ENCODE measurements at places on chromosomes 5 and 9. TPM values are rescaled to one million over a fixed set of nuclear protein-coding genes. Genes with fewer than 3 reads are reported as not detected.

DNA sequence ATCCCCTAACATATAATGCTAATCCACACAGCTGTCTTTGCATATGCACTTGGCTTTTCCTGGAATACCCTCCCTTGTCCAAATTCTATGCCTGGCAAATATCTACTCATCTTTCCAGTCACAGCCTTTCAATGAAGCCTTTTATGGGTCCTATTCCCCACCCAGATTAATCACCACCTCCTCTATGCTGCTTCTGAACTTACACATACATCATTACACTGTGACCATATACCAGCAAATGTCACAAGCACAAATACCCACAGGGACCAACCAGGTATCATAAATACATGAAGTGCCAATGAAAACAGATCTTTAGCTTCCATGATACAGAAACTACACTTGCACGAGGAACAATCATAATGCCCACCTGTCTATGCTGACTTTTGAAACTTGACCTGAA, 22.3 kb downstream of the LPAR1 start:
- no peak for DNase-seq

- DNase-seq, result no peak
Observed at GRCh38 chr9:19284729-19285128, 54.2 kb downstream of the DENND4C start.

GRCh38 chr5:170223906-170224305, 8.9 kb upstream of the C5orf58 start:
- DNase-seq, result no peak

- DNase-seq, result no peak
Observed at GRCh38 chr9:93080406-93080805, 15.6 kb upstream of the CARD19 start.

GRCh38 chr5:123598028-123598689, 86.2 kb downstream of the CSNK1G3 start:
- DNase-seq, result no peak

DNA sequence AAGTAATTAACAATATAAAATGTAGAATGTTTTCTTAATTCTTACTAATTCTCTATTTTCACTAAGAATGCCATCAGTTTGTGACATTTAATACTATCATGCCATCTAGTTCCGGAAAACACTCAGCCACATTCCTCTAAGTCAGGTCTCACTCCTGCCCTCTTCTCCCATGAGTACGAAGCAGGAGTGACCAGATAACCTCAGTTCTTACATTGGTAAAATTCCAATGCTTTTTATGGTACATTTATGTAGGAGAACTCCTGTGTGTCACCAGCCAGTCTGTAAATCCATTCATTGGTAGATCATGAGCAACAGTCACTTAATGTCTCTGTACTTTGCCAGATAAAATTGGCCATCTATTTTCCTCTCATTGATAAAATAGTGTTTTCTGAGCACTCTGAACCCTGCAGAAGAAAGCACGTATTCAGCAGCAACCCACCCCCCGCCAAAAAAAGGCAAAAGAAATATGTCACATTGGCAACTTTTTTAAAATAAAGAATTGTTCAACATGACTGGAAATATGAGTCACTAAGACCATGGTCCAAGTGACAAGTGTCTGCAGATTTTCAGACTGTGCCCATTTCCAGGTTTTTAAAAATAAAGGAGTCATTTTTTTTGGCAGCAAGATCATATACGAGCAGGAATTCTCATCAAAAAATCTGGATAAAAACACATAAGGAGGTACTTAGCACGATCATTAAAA, 11.8 kb downstream of the GLIS3 start:
- DNase-seq, result no peak

DNA sequence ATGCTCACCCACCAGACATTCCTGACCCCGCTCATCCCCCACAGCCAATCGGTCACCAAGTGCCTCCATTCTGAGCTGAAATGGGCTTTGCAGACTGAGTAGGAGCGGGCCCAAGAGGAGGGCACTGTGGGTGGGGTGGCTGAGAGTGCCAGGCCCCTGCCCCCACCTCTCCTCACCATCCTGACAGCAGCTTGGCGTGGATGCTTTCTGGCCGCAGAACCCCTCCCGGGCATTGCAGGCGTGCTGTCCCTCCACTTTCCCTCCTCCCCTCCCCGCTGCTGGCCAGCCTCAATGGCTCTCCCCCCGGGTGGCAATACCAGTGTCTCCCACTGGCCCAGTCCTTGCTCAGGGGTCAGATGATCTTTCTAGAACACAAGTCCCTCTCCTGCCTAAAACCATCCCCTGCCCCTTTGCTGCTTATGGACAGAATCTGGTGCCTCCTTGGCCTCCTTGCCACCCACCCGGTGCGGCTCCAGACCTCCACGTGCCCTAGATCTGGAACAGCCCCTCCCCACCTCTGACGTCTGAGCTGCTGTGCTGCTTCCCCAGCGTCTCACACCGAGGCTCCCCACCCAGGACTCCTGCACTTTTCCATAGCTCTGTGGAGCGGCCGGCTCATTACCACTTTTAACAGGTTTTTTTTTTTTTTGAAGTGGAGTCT, 6.1 kb downstream of the FLT4 start:
- no peak for DNase-seq

- DNase-seq, result no peak
Observed at GRCh38 chr9:33453286-33453860, 6.0 kb upstream of the AQP3 start.

DNA sequence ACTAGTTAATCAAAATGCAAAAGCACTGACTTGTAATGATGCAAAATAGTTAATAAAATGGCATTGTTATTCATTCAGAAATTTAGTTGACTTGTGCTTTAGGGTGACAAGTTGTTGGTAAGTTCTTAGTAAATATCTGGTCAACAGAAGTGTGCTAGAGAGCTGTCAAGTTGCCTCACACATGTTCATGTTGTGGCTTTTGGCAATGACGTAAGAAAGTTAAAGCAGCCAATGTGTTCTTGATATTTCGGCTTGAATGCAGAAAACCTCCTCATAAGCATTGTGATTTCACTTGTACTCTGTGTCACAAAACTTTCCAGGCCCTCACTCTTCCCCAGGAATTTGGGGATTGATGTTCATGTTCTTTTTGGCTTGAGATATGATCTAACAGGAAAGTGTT, 626.7 kb downstream of the PRR16 start:
- no peak for DNase-seq

DNA sequence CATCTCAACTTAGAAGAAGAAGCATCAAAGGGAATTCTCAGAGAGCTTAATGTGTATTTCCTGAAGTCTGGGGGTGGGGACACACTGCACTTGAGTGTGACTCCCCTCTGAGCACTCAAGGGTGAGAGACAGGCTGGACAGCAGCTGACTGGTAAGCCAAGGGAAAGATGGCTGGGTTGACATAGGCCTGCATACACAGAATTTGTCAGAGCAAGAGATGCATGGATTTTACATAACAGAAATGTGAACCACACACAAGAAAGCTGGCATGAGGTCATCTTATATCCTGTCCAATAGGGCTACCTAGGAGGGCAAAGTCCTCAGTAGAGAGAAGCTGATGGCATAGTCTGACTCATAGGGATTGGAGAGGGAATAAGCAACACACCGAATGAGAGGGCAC, 114.3 kb upstream of the EPB41L4A start:
- no peak for DNase-seq

- no peak for DNase-seq
Observed at GRCh38 chr9:104836235-104836634, 72.3 kb downstream of the NIPSNAP3B start.

DNA sequence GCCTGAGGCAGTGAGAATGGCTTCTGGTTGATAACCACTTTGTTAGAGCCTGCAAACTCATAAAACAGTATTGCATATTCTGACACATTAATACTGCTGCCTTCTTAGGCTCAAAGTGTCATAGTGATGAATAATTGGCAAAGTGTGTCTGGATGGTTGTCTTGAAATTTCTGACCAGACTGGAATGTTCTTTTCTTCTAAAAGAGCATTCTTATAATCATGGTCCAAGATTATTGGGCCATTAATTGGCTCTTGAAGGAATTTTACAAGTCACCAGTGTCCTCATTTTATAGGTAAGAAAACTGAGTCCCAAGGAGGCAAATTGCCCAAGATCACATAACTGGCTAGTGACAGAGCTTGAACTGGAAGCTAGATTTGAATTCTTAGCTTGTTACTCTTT, 111.7 kb downstream of the PCSK1 start:
- DNase-seq, result no peak

DNA sequence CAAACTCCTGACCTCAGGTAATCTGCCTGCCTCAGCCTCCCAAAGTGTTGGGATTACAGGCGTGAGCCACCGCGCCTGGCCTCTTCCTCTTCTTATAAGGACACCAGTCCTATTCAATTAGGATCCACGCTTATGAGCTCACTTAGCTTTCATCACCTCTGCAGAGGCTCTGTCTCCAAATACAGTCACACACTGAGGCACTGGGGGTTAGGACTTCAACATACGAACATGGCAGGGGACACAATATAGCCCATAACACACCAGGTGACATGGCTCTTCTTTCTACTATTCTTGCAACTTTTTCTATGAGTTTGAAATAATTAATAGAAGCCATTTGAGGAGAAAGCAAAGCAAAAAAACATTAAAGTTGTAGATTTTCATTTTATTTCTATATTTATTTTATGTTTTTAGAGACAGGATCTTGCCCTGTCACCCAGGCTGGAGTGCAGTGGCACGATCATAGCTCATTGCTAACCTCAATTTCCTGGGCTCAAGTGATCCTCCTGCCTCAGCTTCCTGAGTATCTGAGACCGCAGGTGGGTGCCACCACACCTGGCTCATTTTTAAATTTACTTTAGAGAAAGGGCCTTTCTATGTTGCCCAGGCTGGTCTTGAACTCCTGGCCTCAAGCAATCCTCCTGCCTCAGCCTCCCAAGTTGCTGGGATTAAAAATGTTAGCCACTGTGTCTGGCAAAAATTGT, 6.0 kb upstream of the PRRT1B start:
- no peak for DNase-seq

GRCh38 chr5:98341038-98342032, 432.1 kb upstream of the RGMB start:
- DNase-seq, result no peak

DNA sequence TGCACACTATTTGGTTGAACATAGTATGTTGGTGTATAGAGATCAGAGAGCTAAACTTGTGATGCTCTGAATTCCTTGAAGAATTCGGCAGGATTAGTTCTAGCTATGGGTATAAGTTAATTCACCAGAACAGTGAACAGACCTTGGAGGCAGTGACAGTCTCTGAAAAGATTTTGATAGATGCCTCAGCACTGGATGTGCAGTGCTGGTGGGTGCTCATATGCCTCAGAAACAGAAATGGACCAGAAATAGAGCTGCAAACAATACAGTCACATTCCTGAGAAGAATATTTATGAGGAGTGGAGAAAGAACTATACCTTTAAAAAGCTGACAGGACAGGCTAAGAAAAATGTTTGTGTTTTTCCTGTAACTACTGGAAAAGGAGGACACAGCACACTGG, 747.7 kb downstream of the KCTD16 start:
- no peak for DNase-seq

DNA sequence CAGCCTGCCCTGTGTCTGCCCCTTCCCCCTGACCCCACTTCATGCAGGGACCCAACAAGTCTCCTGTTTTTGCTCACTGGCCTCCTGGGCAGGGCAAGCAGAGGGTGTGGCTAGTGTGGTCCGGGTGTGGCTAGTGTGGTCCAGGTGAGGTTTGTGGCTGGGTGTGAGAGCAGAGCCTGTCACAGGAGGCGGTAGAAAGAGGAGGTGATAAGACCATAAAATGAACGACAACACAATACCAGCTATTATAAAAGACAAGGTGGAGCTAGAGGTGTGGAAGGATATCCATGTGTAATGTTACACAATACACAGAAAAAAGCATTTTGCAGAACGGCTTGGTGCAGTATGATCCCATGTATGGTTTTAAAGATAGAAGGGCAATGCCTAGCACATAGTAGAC, 23.3 kb downstream of the SPRY4 start:
- DNase-seq, result no peak

DNA sequence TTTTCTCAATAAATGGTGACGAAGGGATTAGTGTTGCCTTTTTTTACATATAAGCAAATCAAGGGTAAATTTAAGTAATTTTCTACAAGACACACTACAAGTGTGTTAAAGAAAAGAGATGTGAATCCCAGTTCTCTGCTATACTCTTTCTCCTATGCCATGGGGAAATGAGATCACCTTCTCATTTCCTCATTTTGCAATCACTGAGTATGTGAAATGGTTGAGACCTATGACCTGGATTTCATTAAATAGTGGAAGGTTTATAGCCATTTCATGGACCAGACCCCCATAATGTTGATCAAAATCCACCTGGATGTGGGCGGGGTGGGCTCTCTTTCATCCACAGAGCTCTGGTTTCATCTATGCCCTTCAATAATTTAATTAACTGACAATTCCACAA, 66.9 kb upstream of the SLIT3 start:
- DNase-seq, result no peak

GRCh38 chr5:181207214-181207959, 2.4 kb upstream of the TRIM7 start:
- DNase-seq, result peak; percentile 83

DNA sequence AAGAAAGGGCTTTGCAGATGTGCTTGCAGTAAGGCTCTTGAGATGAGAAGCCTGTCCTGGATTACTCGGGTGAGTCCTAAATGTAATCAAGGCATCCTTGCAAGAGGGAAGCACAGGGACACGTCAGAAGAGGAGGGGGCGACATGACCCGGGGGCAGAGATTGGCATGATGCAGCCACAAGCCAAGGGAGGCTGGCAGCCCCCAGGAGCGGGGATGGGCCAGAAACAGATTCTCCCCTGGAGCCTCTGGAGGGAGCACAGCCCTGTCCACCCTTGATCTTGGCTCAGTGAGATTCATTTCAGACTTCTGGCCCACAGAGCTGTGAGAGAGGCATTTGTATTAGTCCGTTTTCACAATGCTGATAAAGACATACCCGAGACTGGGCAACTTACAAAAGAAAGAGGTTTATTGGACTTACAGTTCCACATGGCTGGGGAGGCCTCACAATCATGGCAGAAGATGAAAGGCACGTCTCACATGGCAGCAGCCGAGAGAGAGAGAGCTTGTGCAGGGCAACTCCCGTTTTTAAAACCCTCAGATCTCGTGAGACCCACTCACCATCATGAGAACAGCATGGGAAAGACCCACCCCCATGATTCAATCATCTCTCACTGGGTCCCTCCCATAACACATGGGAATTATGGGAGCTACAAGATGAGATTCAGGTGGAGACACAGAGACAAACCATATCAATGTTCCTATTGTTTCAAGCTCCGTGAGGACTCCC, 76.1 kb downstream of the ADAMTS2 start:
- DNase-seq, result no peak

Gene GLRX
- 19.5 TPM for total RNA-seq

Gene GPBP1
- total RNA-seq, result 164 TPM

Gene APBA1
- 0.16 TPM for total RNA-seq

Gene SLC6A7
- total RNA-seq, result not detected

Gene ZNF354C
- total RNA-seq, result 2.4 TPM

Gene KCNV2
- not detected for total RNA-seq

Gene APBB3
- 51.0 TPM for total RNA-seq

Gene FGF18
- total RNA-seq, result 0.83 TPM

Measured in CD8-positive, alpha-beta T cell (primary cell).